ENCODE measurements at places on chromosomes 11 and 22.
A peak's percentile ranks its signal among the peaks of the same experiment; 100 is the strongest.

DNA sequence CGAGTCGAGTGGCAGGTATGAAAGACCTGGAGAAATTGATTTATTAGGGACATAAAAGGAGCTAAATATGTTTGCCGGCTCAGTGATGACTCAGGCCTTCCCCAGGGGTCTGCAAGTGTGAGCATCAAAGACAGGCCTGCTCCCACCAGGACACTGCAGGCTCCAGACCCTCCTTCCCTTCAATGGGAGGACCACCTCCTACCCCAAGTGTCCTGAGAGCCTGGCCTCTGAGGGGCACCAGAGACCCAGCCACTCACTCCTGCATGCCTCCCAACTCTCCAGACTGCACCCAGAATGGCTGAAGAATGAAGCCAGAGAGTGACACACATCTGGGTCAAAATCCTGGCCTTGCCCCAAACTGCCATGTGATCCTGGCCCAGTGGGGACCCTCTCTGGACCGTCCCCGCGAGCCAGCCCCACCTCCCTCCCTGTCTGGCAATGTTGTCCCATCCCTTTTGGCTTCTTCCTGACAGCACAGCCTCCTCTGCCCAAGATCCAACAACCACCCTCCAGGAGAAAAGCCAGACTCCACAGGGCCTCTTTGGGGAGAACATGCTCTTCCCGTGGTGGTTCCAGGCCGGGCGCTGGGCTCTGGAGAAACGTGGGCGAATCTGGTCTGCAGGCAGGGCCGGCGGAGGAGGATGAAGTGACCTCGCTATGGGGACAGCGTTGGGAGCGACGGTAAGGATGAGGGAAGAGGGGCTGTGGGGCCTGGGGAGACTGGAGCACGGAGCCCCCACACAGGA, 36.2 kb downstream of the CYTH4 start:
- no peak for DNase-seq

DNA sequence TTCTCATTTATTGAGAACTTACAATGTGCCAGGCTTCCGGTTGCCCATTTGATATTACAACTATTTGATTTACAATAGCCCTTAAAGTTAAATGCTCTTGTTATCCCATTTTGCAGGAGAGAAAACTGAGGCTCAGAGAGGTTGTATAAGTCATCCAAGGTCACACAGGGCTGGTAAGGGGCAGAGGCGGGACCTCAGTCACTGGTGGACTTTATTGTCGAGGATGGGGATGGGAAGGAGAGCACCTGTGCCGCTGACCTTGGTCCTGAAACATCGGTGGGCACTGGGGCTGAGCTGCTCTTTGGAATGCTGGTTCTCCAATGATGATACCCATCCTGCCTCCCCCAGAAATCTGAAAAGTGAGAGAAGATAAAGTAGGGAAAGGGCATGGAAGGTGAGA, 265.4 kb downstream of the MIAT start:
- DNase-seq: no peak

- no peak for DNase-seq
These were observed 134.0 kb upstream of the SYN3 start for GRCh38 chr22:33192156-33192555.

GRCh38 chr11:17915500-17916143, 97.2 kb downstream of the SERGEF start:
- DNase-seq: no peak

DNA sequence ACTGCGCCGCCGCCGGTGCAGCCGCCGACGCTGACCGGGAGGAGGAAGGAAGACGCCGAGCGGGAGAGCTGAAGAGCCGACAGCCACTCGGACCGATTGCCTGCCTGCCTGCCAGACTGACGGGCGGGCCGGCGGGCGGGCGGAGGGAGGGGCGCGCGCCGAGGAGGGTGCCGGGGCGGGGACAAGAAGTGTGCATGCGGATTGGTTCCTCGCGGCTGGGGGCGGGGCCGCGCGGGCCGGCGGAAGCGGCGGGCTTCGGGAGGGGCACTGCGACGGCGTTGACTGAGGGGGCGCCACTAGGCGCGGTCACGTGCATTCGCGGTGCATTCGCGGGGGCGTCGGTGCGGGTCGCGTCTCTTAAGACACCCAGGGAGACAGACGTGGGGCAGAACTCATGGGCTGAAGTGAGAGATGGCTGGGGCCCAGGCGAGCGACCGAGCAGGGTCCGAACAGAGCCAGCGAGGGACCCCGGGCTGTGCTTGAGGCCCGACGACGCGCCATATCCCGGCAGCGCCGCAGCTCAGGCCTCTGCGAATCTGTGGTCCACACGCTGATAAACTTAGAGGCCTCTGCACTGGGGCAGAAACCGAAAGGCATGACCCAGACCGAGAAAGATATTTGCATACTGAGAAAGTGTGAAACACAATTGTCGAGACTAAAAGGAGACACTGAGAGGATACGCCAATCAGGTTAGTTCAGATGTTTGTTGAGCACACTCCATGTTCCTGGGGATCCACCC, at the start of gene MAPK1:
TSS of gene MAPK1 (minus strand) at position 118 of the 739 bp plus-strand sequence. CDS start 205 bp downstream, outside the sequence.
- peak; percentile 94 for DNase-seq

DNA sequence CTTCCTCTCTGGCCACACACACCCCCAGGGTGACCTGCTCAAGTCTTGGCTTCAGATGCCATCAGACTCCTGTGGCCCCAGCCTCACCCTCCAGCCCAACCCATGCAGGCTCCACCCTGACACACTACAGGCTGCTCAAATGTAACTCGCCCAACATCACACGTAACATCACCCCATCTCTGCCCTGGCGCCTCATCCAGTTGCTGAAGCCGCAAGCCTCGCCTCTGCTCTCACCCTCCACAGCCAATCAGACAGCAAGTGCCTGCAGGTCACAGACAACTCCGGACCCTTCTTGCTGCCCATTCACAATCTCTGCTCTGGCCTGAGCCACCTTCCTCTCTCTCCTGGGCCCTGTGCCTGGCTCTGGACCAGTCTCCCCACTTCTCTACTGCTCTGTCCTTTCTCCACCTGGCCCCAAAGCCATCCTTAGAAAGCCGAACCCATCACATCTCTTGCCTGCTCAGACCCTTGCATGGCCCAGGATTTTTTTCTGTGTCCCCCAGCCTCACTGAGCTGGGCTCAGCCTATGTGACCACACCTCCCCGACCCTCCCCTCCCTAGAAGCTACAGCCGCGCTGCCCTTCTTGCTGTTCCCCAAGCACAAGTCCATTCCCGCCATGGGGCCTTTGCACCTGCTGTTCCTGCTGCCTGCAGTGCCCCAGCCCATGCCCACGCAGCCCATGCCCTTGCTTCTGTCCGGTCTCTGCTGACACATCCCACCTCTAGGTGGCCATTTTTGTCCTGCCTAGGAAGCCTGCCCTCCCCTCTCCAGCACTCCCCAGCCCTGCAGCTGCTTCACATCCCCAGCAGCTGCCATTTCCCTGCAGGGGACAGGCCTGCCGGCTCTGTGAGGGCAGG, 333.9 kb downstream of the CTTN start:
- no peak for DNase-seq

- DNase-seq: no peak
These were observed 154.6 kb downstream of the SNX19 start for GRCh38 chr11:130761560-130762220.

GRCh38 chr11:102110761-102111010, 439 bp downstream of the YAP1 start:
- no peak for DNase-seq

GRCh38 chr22:37781434-37782059, 26.2 kb upstream of the GCAT start:
- DNase-seq: no peak

DNA sequence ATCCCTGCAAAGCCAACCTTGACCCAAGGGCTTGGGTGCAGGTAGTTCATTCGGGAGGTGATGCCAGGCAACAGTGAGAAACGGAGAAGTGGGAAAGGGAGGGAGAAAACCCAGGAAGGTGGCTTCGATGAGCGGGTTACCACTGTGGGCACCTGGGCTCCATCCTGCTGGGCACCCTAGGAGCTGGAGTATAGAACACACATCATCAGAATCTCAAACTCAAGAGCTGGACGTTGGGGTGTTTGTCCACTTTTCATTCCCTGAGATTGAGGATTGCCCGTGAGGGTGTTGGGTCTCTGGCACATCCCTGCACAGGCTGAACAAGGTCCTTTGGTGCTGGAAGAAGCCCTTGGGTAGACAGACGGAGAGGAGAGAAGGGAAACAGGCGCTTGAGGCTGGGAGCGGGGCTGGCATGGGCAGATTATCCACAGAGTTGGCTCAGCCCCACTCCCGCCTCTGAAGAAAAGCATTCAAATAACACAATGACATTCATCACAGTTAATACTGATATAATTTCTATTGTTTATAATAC, 70.4 kb downstream of the LRRC32 start:
- DNase-seq: no peak

DNA sequence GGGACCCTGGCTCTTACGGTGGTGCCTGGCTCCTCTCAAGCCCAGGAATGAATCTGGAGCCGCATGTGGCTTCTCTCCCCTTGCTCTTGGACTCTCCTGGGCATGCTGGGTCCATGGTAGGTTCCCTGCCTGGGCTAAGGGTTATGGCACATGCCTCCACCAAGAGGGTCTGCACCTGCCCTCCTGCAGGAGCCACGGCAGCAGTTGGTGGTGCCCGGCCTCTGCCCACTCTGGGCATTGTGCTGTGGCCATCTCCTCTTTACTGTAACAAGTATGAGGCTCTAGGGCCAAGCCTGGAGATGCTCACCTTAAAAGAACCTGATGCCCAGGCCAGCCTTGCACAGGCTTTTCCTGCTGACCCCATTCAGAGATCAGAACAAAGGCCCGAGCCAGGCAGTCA, 104.0 kb upstream of the PITPNB start:
- DNase-seq: no peak

DNA sequence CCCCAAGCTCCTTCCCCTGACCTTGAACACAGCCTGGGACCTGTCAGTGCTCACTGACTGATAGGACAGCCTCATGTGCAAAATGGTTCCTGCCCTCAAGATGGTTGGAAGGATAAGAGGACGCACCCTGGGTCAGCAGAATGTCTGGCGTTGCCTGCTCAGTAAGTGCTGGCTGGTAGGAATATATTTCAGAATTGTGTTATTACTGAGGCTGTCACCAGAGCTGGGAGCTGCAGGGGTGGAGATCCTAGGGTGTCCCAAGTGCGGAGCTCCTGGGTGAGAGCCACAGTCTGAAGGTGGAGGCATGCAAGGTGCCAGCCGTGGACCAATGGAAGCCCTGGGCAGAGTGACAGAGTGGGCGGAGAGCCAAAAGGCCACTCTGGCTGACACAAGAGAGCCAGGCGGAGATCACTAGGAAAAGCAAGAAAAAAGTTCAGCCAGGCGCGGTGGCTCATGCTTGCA, 1.0 kb upstream of the SEC14L4 start:
- DNase-seq: no peak

DNA sequence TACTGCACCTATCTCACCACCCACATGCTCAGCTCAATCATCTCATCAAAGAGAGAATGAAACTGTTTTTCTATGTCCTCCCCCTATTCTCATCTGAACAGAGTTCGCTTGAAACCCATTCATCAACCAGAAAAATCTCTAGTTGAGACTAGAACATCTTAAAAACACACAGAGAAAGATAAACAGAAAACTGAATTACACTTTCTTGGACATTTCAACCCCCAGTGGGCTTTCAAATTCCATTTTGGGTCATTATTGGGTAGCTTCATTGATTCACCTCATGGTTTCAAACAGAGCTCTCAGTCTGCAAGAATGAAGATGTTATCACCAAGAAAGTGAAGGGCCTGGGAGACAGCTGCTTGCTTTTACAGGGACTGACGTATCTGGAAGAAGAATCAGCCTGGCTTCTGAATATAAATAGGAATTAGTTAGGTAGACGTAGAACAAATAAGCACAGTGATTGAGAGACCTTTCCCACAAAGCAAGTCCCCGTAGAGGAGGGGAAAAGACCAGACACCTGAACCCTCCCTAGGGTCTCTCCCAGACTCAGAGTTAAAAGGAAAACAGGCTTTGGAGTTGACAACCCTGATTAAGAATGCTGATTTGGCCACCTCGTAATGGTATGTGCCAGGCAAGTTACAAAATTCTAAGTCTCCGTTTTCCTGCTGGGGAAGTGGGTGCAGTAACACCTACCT, 155.7 kb downstream of the BBOX1 start:
- DNase-seq: no peak

GRCh38 chr11:66334605-66335442, 1.4 kb downstream of the RIN1 start:
- DNase-seq: no peak

- DNase-seq: no peak
These were observed at the start of gene NPAS4 for GRCh38 chr11:66420671-66421476. Gene NPAS4 (plus strand): TSS chr11:66421035. CDS start chr11:66421180, 145 bp downstream.

- DNase-seq: no peak
These were observed 76.5 kb downstream of the PDE2A start for GRCh38 chr11:72597721-72598120.

- DNase-seq: no peak
These were observed 60.8 kb downstream of the C11orf58 start for GRCh38 chr11:16799221-16799620.

- no peak for DNase-seq
These were observed 59.7 kb upstream of the RBFOX2 start for GRCh38 chr22:36088292-36088691.

DNA sequence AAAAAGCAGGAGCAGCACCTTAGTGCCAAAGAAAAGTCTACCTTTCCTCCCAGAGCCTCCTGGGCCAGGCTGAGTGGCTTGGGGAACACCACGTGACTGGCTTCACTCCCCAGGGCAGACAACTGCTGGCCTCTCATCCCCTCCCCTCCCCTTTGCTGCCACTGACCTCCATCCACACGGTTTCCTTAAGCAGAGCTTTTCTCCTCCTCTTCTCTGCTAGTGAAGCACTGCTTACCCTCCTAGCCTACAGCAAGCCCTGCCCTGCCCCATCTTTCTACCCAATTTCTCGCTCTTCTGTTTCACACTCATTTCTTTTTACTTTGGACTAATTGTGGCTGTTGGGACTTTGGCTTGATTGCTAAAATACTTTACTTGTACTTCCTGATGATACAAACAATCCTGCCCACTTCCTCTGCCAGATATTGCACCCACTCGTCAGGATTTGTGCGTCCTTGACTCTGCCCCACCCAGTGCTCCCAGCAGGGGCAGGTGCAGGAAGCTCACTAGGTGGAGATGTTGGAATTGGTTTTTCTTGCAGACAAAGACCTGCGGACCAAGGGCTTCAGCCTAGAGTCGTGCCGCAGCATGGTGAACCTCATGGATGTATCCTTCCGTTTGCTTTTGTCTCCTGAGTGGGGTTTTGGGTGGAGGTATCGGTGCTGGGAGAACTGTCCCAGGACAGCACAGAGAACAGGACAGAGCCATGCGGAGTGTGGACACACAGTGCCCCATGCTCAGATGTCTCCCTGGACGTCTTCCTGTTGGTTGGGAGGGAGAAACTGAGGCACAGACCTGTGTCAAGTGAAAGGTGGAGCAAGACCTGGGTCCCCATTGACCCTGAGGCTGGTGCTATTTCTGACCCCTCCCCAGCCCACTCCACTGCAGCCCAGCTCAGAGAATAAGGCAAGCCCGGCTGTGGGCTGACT, 27.3 kb downstream of the CAPN1 start:
- no peak for DNase-seq

DNA sequence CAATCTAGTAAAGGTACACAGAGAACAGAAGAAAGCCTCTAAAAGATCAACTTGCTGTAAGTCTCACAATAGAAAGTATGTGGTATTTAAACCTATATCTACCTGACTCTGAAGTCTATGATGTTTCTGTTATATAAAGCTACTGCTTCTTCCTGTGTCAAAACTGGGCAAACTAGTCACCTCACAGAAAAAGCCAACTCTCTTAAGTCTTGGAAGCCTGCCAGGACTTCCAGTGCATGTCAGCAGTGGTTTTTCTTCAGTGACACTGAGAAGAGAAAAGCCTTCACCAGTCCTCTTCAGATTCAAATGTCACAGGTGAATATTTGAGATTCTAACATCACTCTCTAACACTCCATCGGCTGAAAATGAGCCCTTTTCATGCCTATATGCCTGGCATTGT, 808.0 kb downstream of the DLG2 start:
- no peak for DNase-seq

- DNase-seq: no peak
These were observed 49.8 kb upstream of the ANO1 start for GRCh38 chr11:70028147-70028855.
